Fibroblast of skin of scalp (primary cell): ENCODE measurements at places on chromosomes 5 and 9.

DNA sequence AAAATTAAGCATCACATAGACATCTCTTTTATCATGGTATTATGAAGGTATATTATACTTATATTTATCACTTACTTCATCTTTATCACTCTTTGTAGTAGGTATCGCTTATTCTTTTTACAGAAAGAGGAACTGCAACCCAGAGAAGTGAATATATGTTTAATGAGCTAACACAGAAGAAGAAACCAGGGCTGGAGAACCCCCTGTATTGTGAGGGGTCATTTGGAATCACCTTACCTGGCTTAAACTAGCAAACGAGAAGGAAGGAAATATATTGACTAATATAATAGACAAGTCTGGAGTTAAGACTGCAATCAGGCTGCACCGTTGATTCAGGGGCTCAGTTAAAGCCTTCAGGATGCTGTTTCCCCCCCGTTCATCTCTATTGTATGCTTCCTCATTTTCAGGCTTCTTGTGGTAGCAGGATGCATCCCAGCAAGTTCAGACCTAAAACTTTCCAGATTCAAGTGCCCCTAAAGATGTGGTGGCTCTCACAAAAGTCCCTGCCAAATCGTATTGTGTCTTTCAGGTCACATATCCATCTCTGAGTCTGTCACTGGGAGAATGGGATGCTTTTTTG is 146.4 kb downstream of the GCNT1 start:
- no peak for DNase-seq

- DNase-seq, result peak; percentile 85
Measured at GRCh38 chr9:111599092-111599954, at the start of gene PTGR1. Gene PTGR1, minus strand, starts transcription at chr9:111599647. Its CDS starts 2,225 bp downstream, at chr9:111597422.

DNA sequence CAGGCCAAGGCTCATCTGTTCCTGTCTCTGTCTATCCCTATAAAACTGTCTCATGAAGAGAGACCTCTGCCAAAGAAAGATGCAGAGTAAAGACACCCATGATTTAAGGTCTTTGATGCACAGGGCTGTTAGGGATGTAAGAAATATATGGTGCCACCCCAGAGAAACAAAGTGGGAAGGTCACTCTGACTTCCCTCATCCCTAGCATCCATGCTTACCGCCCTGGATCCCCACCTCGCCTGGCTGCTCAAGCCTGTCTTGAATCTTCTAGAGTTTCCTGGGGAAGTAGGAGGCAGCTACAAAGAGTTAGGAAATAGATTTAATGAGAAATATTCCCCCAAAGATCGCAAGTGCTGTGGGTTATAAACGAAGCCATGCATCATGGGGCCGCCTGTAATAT is 349.2 kb downstream of the SLIT3 start:
- no peak for DNase-seq

GRCh38 chr9:93461821-93462220 is 8.4 kb upstream of the FAM120AOS start:
- DNase-seq, result no peak

DNA sequence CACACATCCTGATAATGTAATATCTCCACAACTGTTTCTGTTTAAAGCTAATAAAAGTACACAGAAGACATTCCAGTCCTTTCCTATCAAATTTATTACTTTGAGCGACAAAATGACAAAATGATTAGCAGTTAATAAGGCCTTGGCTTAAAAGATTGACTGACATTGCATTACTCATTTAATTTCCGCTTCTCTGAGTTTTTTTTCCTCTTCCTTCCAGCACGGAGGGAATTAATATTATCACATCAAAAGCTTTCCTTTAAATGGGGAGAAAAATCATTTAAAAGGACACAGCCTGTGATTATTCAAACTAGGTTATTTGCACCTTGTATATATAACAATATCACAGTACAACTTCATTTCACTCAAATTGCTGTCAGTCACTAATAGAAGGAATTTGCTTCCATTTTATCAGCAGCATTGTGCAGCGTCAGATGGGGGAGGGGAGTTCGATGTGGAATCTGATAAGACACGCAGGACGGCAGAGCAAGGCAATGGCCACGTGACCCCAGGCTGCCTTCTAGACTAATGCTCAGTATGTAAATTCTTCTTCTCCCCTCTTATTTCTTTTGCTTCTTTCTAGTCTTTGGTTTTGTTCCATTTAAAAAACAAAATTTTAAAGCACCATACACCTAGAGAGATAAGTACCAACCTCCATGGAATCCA is 400.5 kb downstream of the IRX1 start:
- DNase-seq, result no peak

DNA sequence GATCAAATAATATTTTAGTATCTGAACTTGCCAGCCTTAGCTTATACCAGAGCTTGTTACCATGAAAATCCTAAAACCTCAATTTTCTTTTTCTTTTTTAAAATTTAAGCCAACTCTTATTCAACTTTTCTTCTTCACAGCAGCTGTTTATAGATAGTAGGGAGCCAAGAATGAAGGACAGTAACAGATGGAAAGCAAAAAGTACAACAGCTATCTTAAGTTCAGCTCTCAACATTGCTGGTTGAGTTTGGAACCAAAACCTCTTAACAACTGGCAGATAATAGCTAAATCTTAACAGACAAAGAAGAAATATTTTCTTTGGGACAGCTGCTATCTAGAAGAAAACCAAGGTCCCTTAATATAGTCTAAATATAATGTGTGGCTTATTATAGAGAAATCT is 74.7 kb downstream of the PJA2 start:
- no peak for DNase-seq

- DNase-seq, result no peak
Measured at GRCh38 chr5:168992016-168992415, 308.9 kb downstream of the SLIT3 start.

DNA sequence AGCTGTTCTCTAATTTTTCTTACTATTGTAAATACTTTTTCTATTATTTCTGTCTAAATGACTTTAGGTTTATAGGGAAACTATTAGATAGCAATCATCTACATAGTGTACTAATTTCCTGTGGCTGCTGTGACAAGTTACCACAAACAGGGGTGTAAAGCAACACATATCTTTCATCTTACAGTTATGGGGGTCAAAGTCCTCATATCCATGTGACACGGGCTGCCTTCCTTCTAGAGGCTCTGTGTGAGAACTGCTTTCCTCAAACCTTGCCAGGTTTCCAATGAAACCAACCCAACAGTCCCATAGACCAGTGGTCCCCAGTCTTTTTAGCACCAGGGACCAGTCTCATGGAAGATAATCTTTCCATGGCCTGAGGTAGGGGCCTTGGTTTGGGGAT is 189.1 kb downstream of the ROR2 start:
- DNase-seq, result no peak
